ENCODE measurements at places on chromosomes 4 and X. TPM values are rescaled to one million over a fixed set of nuclear protein-coding genes. Genes with fewer than 3 reads are reported as not detected.

The FGF2 gene
- total RNA-seq: 17.4 TPM

The CT55 gene
- not detected for total RNA-seq

DNA sequence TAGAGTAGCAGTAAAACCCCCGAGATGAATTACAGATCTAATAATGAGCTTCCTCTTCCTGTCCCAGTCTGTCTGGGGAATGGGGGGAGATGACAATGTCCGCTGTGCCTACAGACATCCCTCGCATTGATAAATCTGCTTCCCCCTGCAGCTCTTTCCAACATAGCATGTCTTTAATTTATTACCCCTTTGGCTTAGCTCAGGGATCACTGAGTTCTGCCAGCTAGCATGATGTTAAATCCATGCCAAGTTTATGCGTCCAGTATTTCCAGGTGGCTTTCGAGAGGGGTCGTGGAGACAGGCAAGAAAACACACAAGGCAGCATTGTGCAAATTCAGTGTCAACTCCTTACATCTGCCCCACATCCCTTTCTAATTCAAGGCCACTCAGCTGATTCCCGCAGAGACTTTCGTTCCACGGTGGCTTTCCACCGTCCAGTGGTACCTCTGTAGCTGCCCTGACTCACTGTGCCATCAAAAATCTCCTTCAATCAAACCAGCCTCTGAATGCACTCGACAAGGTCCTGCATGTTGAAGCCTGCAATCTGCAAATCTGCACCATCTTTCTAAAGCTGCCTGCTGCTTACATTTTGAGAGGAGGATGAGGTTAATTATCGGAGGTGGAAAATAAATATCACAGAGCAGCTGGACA, 75.1 kb downstream of the MXRA5 start:
- no peak for DNase-seq

- DNase-seq: no peak
These were observed 131.4 kb downstream of the SLITRK2 start for GRCh38 chrX:145949056-145949455.

GRCh38 chrX:33285550-33285949, 74.2 kb upstream of the DMD start:
- DNase-seq: no peak

DNA sequence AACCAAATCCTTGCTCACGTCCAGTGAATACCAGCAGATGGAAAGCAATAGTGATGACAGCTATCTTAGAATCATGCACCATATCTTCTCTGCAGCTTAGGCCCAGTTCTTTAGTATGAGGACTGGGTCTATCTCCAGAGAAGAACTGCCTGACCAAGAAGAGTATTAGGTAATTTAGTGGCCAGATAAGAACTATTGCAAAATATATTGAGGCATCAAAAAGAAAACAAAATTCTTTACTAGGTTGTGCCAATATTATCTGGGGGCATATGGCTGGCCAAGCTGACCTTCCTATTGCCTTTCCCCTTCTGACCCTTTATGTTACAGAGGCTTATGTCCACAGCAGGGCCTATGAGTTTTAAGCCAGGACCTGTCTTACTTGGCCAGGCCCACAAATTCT, 91.2 kb downstream of the RLIM start:
- no peak for DNase-seq

The FRAS1 gene
- 9.1 TPM for total RNA-seq

DNA sequence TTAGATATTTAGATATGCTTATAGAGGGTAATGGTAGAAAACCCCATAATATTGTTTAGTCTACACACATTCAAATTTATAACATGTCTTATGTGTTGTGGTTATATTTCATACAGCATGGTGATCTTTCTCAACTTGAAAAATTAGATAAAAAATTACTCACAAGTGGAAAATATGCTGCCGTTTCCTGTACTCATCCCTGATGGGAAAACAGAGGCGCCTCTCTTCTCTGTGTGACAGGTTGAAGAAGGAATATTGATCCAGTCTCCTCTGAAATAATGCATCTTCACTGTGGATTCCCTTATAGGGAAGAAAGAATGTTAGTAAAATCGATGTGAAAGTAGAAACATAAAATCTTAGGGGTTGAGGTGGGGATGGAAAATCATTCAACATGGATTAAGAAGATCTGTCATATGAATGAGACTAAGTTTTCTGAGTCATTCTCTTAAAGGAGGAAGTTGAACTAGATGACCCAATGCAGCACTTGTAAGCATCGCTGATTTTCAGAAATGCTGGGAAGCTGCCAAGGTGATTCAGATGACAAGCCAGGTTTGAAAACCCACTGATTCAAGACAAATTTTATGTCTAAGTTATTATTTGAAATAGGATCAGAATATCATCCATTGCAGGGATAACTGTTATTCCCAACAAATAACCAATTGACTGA, 70.7 kb downstream of the ANKRD50 start:
- peak; percentile 90 for DNase-seq

The SMAD1 gene
- 23.4 TPM for total RNA-seq

GRCh38 chr4:163534056-163534455, 39.6 kb downstream of the TMA16 start:
- DNase-seq: no peak

The CCKAR gene
- total RNA-seq: not detected

The NKX6-1 gene
- total RNA-seq: not detected

- no peak for DNase-seq
These were observed 66.4 kb downstream of the GALNT7 start for GRCh38 chr4:173235050-173235449.

The BEX5 gene
- total RNA-seq: 1.0 TPM

DNA sequence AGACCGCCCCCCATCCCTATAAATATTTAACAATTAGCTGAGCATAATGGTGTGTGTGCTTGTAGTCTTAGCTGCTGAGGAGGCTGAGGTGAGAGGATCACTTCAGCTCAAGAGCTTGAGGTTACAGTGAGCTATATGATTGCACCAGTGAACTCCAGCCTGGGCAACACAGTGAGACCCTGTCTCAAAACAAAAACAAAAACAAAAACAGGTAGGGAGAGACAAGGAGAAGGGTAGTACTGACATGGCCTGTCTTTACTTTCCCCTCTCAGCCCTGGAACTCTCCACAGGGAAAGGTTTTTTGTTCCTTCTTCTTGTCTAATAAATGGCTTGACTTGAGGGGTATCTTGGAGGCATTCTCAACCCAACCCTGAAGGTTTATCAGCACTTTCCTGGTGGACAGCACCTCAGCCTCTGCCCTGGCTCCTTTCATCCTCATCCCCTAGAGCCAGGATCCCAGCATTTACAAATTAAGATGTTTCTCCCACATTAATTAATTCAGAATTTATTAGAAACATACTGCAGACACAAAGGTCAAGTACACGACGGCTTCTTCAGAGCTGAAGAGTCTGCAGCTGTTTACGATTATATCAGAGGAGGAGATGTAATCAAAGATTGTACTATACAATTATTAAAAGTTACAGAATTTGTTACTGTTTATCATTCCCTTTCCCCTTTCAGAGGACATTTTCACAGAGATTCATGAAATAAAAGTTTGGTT, 131.8 kb downstream of the AFF1 start:
- DNase-seq: no peak

The SNCA gene
- total RNA-seq: 2.4 TPM

DNA sequence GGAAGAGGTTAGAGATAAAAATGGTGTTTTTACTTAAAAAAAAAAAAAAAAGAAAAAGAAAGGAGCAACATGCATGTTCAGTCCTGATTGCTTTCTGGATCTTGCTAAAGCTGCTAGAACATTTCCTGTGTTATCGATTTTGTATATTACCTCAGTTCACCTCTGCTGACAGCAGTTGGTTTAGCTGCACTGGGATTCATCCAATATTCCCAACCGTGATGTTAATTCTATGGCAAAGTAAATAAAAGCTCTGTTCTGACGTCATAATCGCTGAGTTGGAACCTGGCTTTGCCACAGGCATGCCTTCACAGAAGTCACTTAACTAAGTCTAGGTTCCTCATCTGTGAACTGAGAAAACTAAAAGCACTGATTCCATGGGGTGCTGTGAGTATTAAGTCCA, 90.7 kb upstream of the SORBS2 start:
- DNase-seq: peak; percentile 86

- no peak for DNase-seq
These were observed 55.6 kb upstream of the EXOC1L start for GRCh38 chr4:55763996-55764395.

The FLNA gene
- total RNA-seq: 953 TPM

DNA sequence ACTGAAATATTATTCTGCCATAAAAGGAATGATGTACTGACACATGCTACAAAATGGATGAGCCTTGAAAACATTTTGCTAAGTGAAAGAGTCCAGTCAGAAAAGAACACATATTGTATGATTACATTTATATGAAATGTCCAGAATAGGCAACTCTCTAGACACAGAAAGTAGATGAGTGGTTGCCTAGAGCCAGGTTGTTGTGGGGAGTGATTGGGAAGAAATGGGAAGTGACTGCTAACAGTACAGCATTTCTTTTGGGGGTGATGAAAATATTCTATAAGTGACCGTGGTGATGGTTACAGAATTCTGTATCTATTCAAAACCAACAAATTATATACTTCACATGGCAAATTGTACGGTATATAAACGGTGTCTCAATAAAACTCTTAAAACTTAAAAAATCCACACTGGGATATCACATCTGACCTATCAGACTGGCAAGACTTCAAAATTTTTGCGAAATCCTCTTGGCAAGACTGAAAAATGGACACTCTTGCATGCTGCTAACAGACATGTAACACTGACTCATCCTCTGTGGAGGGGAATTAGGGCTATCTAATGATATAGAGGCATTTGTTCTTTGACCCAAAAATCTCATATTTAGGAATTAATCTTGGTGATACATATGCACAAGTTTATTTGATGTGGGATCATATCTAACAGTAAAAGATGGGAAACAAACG, 71.8 kb downstream of the FAM13A start:
- no peak for DNase-seq

GRCh38 chrX:45849261-45849862, 648.7 kb upstream of the DIPK2B start:
- peak; percentile 61 for DNase-seq

DNA sequence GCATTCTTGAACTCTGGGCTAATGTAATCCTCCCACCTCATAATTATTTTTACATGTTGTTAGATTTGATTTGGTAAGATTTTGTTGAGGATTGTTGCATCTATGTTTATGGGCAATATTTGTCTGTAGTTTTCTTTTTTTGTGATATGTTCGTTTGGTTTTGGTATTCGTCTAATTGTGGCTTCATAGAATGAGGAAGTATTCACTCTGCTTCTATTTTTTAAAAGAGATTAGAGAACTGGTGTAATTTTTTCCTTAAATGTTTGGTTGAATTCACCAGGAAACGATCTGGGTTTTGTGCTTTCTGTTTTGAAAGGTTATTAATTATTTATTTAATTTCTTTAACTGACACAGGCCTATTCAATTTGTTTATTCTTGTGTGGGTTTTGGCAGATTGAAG, 161.2 kb upstream of the NUDT6 start:
- no peak for DNase-seq

- DNase-seq: no peak
These were observed 145.5 kb upstream of the NAP1L5 start for GRCh38 chr4:88843067-88843685.

The ADAM29 gene
- not detected for total RNA-seq

The GLRA2 gene
- total RNA-seq: not detected

DNA sequence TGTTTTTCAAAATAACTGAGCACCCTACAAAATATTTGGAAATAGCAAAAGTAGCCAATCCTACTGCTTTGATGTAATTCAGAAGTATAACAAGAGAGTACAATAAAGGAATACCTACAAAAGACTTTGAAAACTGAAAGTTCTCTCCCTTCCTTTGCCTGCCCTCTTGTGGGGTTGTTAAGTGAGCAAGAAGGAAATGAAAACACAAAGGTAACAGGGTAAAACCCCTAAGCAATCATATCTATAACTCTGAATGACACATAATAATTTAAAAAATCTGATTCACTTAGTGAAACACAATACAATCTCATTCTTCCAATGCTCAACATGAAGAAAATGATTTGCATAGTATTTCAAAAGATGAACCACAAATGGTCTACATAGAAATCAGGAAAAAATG, 98.2 kb downstream of the FRYL start:
- no peak for DNase-seq

The MAGEC3 gene
- not detected for total RNA-seq

- DNase-seq: peak; percentile 74
These were observed 104.6 kb downstream of the NPFFR2 start for GRCh38 chr4:72136429-72136828.

DNA sequence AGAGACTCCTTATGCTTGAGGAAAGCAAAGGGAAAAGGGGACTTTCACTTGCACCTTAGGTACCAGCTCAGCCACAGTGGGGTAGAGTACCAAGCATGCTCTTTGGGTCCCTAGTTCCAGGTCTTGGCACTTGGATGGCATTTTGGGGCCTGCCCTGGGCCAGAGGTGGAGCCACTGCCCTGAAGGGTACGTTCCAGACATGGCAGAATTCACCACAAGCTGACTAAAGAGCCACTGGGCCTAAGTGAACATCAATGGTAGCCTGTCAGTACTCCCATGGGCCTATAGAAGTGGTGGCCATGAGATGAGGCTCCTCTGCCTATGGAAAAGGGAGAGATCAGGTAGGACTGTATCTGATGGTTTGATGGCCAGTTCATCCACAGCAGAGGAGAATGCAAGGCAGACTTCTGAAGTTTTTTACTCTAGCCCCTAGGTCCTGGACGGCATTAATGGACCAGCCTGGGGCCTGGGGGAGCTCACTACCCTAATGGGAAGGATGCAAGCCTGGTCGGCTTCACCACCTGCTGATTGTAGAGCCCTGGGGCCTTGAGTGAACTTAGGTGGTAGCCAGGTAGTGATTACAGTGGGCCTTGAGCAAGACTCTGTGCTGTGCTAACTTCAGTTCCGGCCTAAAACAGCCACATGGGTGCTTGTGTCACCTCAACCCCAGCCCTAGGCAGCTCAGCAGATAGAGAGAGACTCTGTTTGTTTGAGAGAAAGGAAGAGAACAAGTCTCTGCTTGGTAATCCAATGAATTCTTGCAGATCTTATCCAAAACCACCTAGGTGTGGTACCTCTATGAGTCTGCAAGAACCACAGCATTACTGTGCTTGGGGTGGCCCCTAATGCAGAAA, 19.8 kb upstream of the HSFX4 start:
- DNase-seq: no peak

GRCh38 chr4:107863850-107864371, 39.2 kb downstream of the SGMS2 start:
- no peak for DNase-seq

- peak; percentile 66 for DNase-seq
These were observed 29.2 kb upstream of the ASMTL start for GRCh38 chrX:1481636-1482529.

DNA sequence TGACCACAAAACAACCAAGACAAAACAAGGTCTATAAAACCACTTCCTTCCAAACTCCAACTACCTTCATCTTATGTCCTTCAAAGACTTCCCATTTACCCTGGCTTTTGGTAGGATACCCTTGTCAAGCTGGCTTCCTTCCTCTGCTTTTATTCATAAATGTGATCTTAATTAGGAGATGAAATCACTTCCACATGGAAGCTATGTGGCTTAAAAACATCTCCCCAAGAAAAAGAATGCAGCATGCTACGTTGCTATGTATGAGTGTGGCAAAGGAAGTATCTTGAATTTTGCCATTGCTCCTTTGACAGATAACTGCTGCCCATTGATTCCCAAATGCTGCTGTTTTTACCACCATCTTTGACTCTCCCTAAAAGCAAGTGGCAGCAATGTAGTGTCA, 46.4 kb upstream of the VEGFD start:
- no peak for DNase-seq

GRCh38 chr4:98838977-98839618, 89.8 kb downstream of the EIF4E start:
- DNase-seq: peak; percentile 9

The RBMX gene
- 363 TPM for total RNA-seq

The ADH1C gene
- total RNA-seq: not detected

The PABPC1L2A gene
- total RNA-seq: not detected

Measured in epithelial cell of proximal tubule (primary cell).